ENCODE measurements at places on chromosomes 11 and 22. TPM values are rescaled to one million over a fixed set of nuclear protein-coding genes. Genes with fewer than 3 reads are reported as not detected.

The KLHDC7B gene
- polyA plus RNA-seq = 0.05 TPM

DNA sequence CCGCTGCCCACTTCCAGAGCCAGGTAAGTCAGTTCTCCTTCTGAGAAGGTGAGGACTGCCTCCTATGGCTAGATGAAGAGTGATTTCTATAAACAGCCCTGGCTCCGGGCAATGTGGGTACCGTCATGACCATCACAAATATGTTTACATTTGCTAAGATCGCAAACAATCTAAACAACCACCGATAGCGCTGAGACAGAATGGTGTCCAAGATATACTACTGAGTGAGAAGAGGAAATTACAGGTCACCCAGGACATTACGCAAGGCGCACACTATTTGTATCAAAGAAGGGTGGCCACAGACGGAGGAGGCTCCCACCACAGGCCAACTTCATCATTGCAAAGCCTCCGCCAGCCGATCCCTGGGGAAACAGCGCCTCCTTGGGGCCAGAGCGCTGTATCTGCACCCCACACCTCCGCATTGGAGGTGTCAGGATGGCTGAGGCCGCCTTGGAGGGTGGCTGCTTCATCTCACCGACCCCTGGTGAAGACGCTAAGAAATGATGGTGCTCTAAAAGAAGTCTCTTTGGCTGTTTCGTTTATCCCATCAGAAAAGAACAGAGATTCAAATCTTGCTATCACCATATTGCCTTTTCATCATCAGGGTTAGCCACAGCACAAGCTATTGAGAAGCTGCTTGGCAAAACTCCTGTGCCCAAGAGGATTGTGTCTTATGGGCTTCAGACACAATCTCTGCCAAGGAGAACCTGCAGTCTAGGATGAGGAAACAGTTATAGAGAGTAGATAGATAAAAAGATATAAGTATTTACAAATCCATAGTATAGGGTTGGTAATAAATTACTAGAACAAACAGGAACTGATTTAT is 12.3 kb upstream of the ASRGL1 start:
- DNase-seq = peak; percentile 18

DNA sequence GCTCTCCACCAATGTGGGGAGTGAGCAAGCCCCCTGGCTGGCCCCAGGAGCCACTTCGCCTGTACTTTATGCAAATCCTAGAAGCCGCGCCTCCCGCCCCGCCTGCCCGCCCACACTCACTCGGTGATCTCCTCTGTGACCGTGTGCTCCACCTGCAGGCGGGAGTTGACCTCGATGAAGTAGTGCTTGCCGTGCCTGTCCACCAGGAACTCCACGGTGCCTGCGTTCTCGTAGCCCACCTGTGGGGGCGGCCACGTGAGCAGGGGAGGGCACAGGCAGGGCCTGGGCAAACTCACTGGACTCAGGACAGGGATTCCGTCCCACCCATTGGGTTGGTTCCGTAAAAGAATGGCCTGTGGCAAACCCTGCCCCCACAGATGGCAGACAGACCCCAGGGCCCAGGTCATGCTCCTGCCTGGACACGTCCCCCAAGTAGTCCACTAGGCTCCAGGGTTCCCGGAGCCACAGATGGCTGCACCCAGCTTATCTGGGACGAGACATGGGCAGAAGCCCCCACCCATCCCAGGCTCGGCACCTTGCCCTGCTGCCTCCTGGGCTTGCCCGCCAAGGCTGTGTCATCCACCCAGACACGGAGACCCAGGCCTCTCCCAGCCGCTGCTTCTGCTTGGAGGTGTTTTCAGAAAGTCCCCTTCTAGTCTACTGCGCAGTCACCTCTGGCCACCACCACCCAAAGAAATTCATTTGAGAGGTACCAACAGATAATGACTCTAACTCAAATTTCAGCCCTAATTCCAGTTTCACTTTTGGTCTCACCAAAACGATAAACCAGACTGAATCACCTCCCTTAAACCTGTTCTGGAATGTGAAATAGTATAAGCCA is 12.1 kb downstream of the LRFN4 start:
- DNase-seq = no peak

- DNase-seq = no peak
Observed at GRCh38 chr11:85752890-85753581, 57.9 kb downstream of the SYTL2 start.

GRCh38 chr11:115760461-115761320 is 256.5 kb upstream of the CADM1 start:
- no peak for DNase-seq

The KIRREL3 gene
- polyA plus RNA-seq = 15.9 TPM

- DNase-seq = peak; percentile 72
Observed at GRCh38 chr22:33513388-33514338, 406.6 kb downstream of the LARGE1 start.

DNA sequence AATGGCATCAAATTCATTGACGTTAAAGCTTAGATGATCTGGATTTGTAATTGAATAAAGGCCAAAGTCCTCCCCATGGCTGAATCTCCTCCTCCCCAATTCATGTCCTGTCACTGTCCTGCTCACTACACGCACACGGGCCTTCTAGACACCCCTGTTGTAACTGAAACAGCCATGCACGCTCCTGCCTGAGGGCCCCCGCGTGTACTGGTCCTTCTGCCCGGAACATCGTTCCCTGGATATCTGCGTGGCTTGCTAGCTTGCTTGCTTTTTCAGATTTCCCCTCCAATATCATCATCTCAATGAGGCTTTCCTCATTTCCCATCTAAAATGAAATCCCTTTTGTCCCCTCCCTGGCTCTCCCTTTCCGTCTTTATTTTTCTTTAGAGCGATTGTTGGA is 15.3 kb downstream of the PKNOX2 start:
- DNase-seq = no peak
